ENCODE measurements at places on chromosomes 5 and 9.

- H3K27ac ChIP-seq: no peak overlapping the region
- no peaks in the 10 kb centered on the region for H3K4me1 ChIP-seq
- no peaks in the 10 kb centered on the region for H3K36me3 ChIP-seq
- H3K27me3 ChIP-seq: no peaks in the 10 kb centered on the region
- no peak for DNase-seq
- H3K4me3 ChIP-seq: no peak overlapping the region
These were observed 104.5 kb upstream of the NUDT12 start for GRCh38 chr5:103667068-103667467.

DNA sequence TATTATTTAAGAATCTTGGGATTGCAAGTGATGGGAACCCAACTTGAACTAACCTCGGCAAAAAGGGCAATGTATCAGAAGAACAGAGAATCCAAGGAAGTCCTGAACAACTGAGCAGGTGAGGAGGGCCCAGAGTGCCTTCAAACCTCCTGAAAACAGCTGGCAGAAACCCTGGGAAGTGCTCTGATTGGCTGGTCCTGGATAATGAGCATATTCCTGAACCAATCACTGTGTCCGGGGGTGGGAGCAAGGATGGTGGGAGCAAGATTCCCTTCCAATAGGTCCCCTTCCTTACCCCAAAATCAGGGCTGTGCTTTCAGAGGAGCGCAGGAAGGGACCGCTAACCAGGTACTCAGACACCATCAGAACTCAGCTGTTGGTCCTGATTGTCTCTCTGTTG is 31.9 kb upstream of the TBC1D2 start:
- H3K4me1 ChIP-seq: no peaks in the 10 kb centered on the region
- H3K27me3 ChIP-seq: peaks cover 7% of the 10 kb centered on the region
- DNase-seq: no peak
- H3K36me3 ChIP-seq: no peaks in the 10 kb centered on the region
- no peak overlapping the region for H3K4me3 ChIP-seq

- peaks cover 61% of the 10 kb centered on the region for H3K4me1 ChIP-seq
- peaks cover 19% of the 10 kb centered on the region for H3K36me3 ChIP-seq
- H3K4me3 ChIP-seq: no peak overlapping the region
- no peak for DNase-seq
- H3K27ac ChIP-seq: no peak overlapping the region
These were observed 6.9 kb downstream of the RAB14 start for GRCh38 chr9:121194730-121195129.

DNA sequence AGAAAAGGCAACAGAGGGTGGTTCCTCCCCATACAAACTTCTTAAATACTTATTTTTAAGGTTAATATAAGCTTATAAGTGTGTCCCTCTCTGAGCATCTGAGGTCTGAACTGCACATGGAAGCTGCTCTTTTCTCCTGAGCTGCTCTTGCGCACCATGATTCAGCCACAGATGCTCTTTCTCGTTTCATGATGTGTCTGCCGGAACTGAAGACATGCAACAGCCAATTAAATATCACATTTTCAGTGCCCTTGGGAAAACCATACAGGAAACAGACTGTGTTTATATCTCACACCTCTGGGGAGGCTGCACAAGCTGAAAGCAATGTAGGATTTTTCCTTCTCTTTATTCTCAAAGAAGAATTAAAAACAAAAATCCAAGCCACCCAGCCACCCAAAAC is 96.8 kb upstream of the NREP start:
- no peak overlapping the region for H3K4me3 ChIP-seq
- H3K27ac ChIP-seq: no peak overlapping the region
- H3K4me1 ChIP-seq: peaks cover 2% of the 10 kb centered on the region

GRCh38 chr5:159130871-159131270 is 31.2 kb upstream of the EBF1 start:
- H3K27me3 ChIP-seq: peaks cover 34% of the 10 kb centered on the region
- no peak overlapping the region for H3K4me3 ChIP-seq
- H3K27ac ChIP-seq: no peak overlapping the region

DNA sequence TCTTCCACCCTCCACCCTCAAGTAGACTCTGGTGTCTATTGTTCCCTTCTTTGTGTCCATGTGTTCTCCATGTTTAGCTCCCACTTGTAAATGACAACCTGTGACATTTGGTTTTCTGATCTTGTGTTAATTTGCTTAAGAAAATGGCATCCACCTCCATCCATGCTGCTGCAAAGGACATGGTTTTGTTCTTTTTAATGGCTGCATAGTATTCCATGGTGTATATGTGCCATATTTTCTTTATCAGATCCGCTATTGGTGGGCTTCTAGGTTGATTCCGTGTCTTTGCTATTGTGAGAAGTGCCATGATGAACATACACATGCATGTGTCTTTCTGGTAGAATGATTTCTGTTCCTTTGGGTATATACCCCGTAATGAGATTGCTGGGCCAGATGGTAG is 163.4 kb upstream of the ITGA1 start:
- H3K27ac ChIP-seq: no peak overlapping the region
- no peak overlapping the region for H3K4me3 ChIP-seq
- no peaks in the 10 kb centered on the region for H3K36me3 ChIP-seq
- H3K4me1 ChIP-seq: peaks cover 2% of the 10 kb centered on the region
- H3K27me3 ChIP-seq: peaks cover 2% of the 10 kb centered on the region
- no peak for DNase-seq

- H3K36me3 ChIP-seq: peaks cover 50% of the 10 kb centered on the region
- peak overlapping the region; percentile 56 for H3K27ac ChIP-seq
- H3K4me1 ChIP-seq: peaks cover 5% of the 10 kb centered on the region
- no peak for DNase-seq
These were observed 33.0 kb downstream of the FKBP15 start for GRCh38 chr9:113187929-113188595.

DNA sequence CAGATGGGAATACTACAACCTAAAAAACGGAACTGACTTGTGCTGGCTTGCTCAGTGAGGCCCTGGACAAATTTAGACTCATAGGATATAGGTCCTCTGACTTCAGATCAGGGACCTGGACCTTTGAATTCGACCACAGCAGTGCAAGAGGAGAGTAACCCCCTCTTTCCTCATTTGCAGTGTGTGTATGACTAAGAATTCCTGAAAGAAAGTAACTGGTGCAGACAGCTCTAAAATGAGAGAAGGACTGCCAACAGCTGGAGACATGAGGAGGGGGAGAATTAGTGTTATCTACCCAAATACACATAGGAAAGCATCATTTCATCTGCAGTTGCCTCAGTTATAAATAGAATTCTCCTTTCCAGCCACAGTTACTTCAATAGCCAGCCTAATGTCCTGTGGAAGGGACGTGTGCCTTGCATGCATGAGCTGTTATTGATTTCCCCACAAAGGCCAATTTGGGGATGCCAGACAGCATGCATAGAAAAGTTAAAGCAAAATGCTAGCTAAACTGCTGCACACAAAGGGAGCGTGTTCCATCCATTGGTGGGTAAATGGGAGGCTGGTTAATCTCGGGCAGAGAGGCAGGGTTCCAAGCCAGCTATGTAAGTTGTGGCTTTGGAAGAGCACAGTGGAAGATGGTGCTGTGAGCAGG is 442.7 kb downstream of the CDK5RAP2 start:
- H3K36me3 ChIP-seq: no peaks in the 10 kb centered on the region
- no peak overlapping the region for H3K27ac ChIP-seq
- DNase-seq: no peak
- H3K4me1 ChIP-seq: no peaks in the 10 kb centered on the region
- no peaks in the 10 kb centered on the region for H3K27me3 ChIP-seq

DNA sequence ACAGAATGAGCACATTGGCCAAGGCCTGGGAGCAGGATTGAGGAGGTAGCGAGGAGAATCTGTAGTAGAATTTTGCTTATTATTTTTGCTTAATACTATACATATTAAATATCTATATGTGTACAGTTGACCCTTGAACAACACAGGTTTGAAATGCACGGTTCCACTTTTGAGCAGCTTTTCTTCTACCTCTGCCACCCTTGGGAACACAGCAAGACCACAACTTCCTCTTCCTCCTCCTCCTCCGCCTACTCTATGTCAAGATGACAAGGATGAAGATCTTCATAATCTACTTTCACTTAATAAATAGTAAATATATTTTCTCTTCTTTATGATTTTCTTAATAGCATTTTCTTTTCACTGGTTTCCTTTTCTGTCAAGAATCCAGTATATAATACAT is 541.4 kb downstream of the KCTD16 start:
- H3K27ac ChIP-seq: no peak overlapping the region
- no peak for DNase-seq
- no peaks in the 10 kb centered on the region for H3K36me3 ChIP-seq
- no peaks in the 10 kb centered on the region for H3K27me3 ChIP-seq
- no peaks in the 10 kb centered on the region for H3K4me1 ChIP-seq

Measured in T-helper 2 cell treated with Interferon-gamma antibody and Interleukin-4, amounts not matched to agents 5 μg/mL and 100 μg/mL, for 36 hours (primary cell).